Chondrocyte (in vitro differentiated cells): ENCODE measurements at places on chromosomes 3 and 15. TPM values are rescaled to one million over a fixed set of nuclear protein-coding genes. Genes with fewer than 3 reads are reported as not detected.

- peaks cover 65% of the 10 kb centered on the region for H3K4me1 ChIP-seq
- no peaks in the 10 kb centered on the region for H3K27me3 ChIP-seq
Observed at GRCh38 chr3:188390775-188391443, 237.0 kb downstream of the LPP start.

DNA sequence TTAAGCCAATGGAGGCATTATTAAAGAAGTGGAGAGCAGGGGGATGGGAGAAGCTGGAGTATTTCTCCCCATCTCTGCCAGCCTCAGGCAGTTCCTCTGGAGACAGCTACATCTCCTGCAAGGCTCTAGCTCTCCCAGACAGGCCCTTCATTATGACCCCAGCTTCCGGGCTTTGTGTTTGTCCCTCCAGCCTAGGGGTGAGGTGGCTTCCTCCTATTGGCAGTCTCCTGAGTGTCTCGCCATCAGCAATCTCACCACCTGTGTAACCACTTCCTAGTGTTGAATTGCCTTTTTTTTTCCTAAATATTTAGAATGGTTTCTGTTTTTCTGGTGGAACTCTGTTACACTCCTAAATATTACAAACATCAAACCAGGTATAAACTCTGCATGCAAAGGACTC is 122.3 kb downstream of the FAM174B start:
- peaks cover 1% of the 10 kb centered on the region for H3K36me3 ChIP-seq
- no peaks in the 10 kb centered on the region for H3K4me1 ChIP-seq
- peaks cover 59% of the 10 kb centered on the region for H3K27me3 ChIP-seq
- no peak overlapping the region for H3K27ac ChIP-seq
- no peak for DNase-seq

DNA sequence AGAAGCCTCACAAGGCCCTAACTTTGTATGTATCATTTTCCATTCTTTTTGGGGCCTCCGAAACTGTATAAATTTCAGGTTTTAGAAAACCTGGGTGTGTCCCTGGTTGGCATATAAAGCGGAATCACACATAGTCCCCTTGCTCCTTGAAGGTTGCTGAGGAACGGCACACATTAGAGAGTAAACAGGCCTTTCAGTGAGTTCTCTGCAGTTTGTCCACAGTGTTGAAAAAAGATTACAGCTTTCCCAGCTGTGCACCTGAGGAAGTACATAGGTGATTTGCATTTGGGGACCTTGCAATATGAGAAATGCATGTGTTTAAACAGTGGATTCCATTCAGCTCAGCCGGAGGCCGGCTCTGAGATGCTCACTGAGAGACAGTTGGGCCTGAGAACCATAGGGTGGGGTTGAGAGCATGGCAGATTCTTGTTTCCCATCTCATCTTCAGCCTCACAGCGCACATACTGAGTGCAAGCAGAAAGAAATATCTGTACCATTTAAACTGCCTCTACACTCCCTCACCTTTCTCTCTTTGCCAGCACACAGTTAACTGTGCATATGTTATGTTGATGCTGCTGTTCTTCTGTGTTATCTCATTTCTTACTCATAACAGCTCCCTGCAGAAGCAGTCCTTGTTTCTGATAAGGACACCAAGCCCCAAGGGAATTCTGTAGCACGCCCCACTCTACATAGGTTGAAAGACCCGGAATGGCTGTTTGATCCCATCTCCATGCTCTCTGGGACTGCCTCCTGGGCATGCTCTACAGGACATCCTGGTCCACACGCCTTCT is 60.4 kb downstream of the BOC start:
- H3K36me3 ChIP-seq: peaks cover 4% of the 10 kb centered on the region
- peaks cover 22% of the 10 kb centered on the region for H3K4me1 ChIP-seq
- no peak overlapping the region for H3K27ac ChIP-seq
- H3K4me3 ChIP-seq: no peak overlapping the region
- no peak for DNase-seq
- H3K27me3 ChIP-seq: no peaks in the 10 kb centered on the region

DNA sequence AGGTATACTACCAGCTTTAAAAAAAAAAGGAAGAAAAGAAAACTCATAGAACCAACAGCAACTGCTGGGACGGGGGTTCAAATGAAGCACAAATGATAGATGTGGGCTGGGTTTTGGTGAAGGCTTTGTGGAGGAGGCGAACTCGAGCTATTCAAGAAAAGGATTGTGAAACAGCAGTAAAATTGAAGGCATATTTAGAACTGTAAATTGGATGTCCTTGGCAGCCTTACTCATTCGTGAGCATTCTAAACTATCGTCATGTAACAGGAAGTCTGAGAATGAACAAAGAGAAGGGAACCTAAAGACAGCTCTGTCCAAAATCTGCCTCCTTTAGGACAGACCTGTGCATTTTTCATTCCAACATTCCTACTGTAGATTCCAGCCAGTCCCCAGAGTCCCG is 97.8 kb downstream of the LARS2 start:
- no peak overlapping the region for H3K4me3 ChIP-seq
- peak overlapping the region; percentile 57 for H3K27ac ChIP-seq
- peaks cover 29% of the 10 kb centered on the region for H3K4me1 ChIP-seq

- no peaks in the 10 kb centered on the region for H3K36me3 ChIP-seq
- no peak overlapping the region for H3K4me3 ChIP-seq
- DNase-seq: no peak
- peaks cover 6% of the 10 kb centered on the region for H3K27me3 ChIP-seq
- H3K27ac ChIP-seq: no peak overlapping the region
- H3K4me1 ChIP-seq: peaks cover 3% of the 10 kb centered on the region
Observed at GRCh38 chr3:111613294-111613693, 18.1 kb upstream of the ZBED2 start.

DNA sequence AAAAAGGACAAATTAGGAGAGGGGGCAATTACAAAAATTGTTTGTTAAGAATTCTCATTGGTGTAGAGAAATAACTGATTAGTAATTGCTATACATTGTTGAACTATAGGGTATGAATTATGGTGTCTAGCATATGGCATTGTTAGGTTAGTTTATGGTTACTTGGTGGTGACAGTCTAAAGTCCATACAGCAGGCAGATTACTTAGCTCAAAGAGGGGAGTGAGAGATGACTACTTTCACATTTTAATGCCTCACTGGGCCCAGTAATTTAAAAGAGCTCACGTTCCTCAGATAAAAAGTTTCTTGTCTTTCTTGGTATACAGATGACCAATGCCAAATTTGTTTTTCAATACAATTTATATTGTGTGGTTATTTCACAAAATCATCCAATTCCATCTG is 112.4 kb upstream of the NEDD4 start:
- H3K27ac ChIP-seq: no peak overlapping the region
- peaks cover 5% of the 10 kb centered on the region for H3K4me1 ChIP-seq
- no peak overlapping the region for H3K4me3 ChIP-seq
- H3K27me3 ChIP-seq: no peaks in the 10 kb centered on the region

GRCh38 chr15:87496795-87497194 is 759.7 kb downstream of the NTRK3 start:
- no peak overlapping the region for H3K4me3 ChIP-seq
- no peaks in the 10 kb centered on the region for H3K36me3 ChIP-seq
- no peaks in the 10 kb centered on the region for H3K27me3 ChIP-seq
- no peak overlapping the region for H3K27ac ChIP-seq
- DNase-seq: no peak

GRCh38 chr3:44995142-44995770 is 19.2 kb downstream of the EXOSC7 start:
- H3K27ac ChIP-seq: peak overlapping the region; percentile 75
- DNase-seq: no peak
- H3K4me3 ChIP-seq: no peak overlapping the region
- H3K4me1 ChIP-seq: peaks cover 39% of the 10 kb centered on the region
- H3K36me3 ChIP-seq: peaks cover 30% of the 10 kb centered on the region

DNA sequence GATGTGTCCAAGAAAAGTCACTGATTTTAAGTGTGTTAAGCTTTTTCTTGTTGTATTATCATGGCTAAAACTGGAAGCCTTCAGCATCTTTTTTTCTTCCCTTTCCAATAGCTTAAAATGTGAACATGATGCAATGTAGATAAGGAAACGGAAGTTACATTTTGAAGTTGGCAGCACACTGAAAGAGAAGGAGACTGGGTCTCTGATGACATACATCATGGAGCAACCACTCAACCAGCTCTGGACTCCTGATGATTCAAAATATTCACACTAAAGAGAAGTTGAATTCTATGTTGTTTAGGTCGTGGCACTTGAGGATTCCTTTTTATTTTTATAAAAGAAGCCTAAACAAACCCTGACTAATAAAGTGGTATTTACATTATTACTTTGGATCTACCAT is 488.3 kb upstream of the ALCAM start:
- H3K36me3 ChIP-seq: peaks cover 3% of the 10 kb centered on the region
- H3K27ac ChIP-seq: peak overlapping the region; percentile 57
- no peak overlapping the region for H3K4me3 ChIP-seq
- H3K4me1 ChIP-seq: peaks cover 21% of the 10 kb centered on the region
- no peaks in the 10 kb centered on the region for H3K27me3 ChIP-seq
- no peak for DNase-seq

DNA sequence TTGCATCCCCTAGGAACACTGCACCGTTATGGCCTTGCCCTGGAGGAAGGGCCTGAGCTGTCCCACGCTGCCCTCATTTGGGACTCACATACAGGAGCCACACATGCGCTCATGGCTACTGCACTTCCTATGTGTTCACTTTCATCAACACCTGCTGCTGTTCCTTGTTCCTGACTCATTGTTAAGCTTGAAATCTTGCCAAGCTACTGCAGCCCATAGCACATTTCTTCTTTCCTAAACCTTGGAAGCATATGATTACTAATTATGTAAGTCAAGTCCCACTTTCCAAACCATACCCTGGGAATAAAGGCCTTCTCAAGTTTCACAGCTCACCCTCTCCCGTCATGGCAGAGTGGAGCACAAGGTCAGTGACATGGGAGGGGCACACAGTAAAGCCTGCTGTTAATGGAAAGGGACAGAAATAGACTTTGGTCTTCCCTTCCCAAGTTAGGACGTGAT is 307.9 kb downstream of the CLSTN2 start:
- H3K27me3 ChIP-seq: no peaks in the 10 kb centered on the region
- no peak overlapping the region for H3K4me3 ChIP-seq
- no peak for DNase-seq
- peaks cover 58% of the 10 kb centered on the region for H3K4me1 ChIP-seq
- H3K36me3 ChIP-seq: no peaks in the 10 kb centered on the region

DNA sequence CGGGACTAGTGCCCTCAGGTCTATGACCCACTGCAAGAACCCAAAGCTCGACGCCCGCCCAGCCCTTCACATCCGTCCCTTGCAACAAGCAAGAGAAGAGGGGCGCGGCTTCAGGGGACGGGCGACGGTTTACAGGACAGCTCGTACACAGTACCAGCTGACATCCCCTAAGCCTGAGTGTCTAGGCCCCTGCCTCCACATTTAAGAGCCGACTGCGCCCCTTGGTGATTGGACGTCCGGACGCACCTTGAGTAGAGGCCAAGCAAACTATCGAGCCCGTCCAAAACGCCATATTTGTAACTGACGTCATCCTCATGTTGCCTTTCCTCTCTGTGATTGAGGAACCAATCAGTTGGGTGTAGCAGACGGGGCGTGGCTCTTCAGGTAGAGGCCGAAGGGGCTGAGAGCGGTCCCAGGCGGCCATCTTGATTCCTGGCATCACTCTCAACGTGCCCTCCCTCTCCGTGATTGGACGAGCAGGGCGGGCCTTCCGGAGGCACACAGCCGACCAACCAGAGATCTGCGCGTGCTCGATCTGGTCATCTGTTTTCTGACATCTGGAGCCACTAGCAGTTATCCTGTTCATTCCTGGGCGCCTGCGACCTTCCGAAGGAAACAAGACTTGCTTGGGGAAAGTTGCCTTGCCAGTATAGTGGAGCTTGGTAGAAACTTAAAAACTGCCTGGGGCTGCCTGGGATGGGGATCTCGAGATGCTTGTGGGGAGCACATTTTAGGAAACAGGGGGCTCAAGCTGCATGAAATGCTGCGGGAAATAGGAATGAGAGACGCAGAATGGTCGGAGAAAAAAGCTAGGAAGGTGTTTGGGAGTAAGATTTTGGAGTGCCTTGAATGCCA is 4.0 kb upstream of the RPL14 start:
- H3K4me3 ChIP-seq: peak overlapping the region; percentile 97
- peak overlapping the region; percentile 99 for H3K27ac ChIP-seq
- H3K27me3 ChIP-seq: no peaks in the 10 kb centered on the region
- peak; percentile 99 for DNase-seq
- H3K4me1 ChIP-seq: peaks cover 36% of the 10 kb centered on the region

GRCh38 chr3:128648940-128649663 is 1.5 kb downstream of the RPN1 start:
- H3K36me3 ChIP-seq: peaks cover 3% of the 10 kb centered on the region
- peak overlapping the region; percentile 93 for H3K27ac ChIP-seq
- H3K27me3 ChIP-seq: no peaks in the 10 kb centered on the region

DNA sequence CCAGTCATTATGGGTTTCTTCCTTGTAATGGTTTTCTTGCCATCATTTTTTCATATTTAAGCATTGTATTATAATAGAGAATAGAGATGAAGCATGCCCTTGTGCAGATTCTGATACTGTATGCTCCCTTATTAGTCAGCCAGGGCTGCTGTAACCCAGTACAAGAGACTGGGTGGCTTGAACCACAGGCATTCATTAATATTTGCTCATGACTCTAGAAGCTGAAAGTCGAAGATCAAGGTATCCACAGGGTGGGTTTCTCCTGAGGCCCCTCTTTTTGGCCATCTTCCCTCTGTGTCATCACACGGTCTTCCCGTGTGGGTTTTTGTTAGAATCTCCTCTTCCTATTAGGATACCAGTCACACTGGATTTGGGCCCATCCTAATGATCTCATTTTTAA is 74.5 kb downstream of the FOXP1 start:
- no peak for DNase-seq
- H3K4me1 ChIP-seq: peaks cover 27% of the 10 kb centered on the region
- no peaks in the 10 kb centered on the region for H3K27me3 ChIP-seq
- H3K4me3 ChIP-seq: no peak overlapping the region

GRCh38 chr3:156892701-156893100 is 66.5 kb downstream of the LEKR1 start:
- H3K4me3 ChIP-seq: no peak overlapping the region
- H3K36me3 ChIP-seq: no peaks in the 10 kb centered on the region
- peaks cover 18% of the 10 kb centered on the region for H3K4me1 ChIP-seq
- no peak for DNase-seq

GRCh38 chr3:63753567-63753966 is 65.5 kb upstream of the C3orf49 start:
- H3K27me3 ChIP-seq: peaks cover 8% of the 10 kb centered on the region
- DNase-seq: no peak
- no peaks in the 10 kb centered on the region for H3K4me1 ChIP-seq
- no peak overlapping the region for H3K4me3 ChIP-seq
- no peaks in the 10 kb centered on the region for H3K36me3 ChIP-seq

- H3K36me3 ChIP-seq: no peaks in the 10 kb centered on the region
- no peak overlapping the region for H3K27ac ChIP-seq
- no peak for DNase-seq
- no peaks in the 10 kb centered on the region for H3K27me3 ChIP-seq
- peaks cover 13% of the 10 kb centered on the region for H3K4me1 ChIP-seq
Observed at GRCh38 chr3:105222568-105223093, 144.1 kb upstream of the ALCAM start.

Gene ST8SIA2
- total RNA-seq: 2.4 to 6.2 TPM (median 4.5 TPM) in 3 replicates

Gene PLS1
- 2.0 to 2.5 TPM (median 2.4 TPM) in 3 replicates for total RNA-seq

Gene ITIH4
- total RNA-seq: 5.2 to 8.3 TPM (median 6.3 TPM) in 3 replicates

Gene SOX14
- not detected in 3 replicates for total RNA-seq

Gene TLR9
- 0.12 TPM in 1 of 3 replicates, not detected in the others for total RNA-seq

Gene TNK2
- total RNA-seq: 35.5 to 39.8 TPM (median 38.6 TPM) in 3 replicates

Gene TMEM108
- total RNA-seq: 1.7 to 7.1 TPM (median 5.6 TPM) in 3 replicates

Gene AHSG
- total RNA-seq: not detected in 3 replicates
